CD4-positive, alpha-beta T cell treated with Interleukin-12 subunit alpha and Interleukin-12 subunit beta, for 1 hour (primary cell): ENCODE measurements at places on chromosomes 16 and 17.
A peak's percentile ranks its signal among the peaks of the same experiment; 100 is the strongest.

- no peak for DNase-seq
Observed at GRCh38 chr16:55379876-55380390, 55.9 kb downstream of the IRX6 start.

DNA sequence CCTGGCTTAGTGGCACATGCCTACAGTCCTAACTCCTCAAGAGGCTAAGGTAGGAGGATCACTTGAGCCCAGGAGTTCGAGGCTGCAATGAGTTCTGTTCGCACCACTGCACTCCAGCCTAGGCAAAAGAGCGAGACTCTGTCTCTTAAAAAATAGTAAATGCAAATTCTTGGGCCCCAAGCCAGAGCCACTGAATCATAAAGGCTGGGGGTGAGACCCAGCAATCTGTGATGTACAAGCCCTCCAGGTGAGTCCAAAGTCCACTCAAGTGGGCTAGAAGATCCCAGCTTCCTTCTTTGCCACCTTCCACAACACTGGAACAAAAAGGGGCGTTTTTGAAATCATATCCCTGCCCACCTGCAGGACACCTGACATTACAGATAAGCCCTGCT is 16.9 kb downstream of the TRIM25 start:
- DNase-seq, result no peak

DNA sequence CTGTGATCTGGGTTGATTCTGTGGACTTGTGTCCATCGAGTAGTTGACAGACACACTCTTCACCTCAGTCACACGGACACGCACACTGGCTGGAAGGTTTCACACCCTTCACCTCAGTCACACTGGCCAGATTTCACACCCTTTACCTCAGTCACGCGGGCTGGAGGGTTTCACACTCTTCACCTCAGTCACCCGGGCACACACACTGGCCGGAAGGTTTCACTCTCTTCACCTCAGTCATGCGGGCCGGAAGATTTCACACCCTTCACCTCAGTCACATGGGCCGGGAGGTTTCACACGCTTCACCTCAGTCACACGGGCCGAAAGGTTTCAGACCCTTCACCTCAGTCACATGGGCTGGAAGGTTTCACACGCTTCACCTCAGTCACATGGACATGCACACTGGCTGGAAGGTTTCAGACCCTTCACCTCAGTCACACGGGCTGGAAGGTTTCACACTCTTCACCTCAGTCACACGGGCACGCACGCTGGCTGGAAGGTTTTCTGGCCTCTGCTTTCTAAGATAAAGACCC is 96.2 kb downstream of the PGS1 start:
- DNase-seq, result peak; percentile 39

DNA sequence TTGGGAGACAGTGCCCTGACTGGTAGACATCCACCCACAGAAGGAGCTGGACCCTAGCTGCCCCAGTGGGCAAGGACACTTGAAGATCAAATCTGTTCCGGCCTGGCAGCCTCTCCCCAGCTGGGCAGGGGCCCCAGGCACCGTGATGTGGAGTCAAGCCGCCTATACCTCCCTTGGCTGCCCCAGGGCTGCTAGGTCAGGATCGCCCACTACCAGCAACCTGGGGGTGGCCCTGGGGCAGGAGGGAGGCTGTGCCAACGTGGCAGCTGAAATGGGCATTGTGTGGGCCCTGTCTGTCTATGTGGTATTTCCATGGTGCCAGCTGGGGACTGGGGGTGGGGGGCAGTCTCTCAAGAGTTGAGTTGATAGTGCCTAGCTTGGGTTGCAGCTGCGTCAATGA is 941 bp downstream of the PDK2 start:
- no peak for DNase-seq

DNA sequence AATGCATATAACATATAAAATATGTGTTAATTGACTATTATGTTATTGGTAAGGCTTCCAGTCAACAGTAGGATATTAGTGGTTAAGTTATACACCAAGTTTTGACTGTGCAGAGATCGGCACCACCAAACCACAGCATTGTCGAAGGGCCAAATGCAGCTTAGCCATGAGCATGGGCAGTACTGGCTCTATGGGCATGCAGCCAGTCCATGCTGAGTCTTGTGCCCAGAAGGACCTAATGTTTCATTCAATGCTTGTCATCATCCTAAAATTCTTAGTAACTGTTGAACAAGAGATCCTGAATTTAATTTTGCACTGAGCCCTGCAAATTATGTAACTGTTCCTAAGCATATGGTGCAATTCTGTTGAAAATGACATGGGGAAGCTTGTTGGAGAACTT is 233.4 kb upstream of the HS3ST3A1 start:
- DNase-seq, result no peak

GRCh38 chr17:70205401-70205800 is 36.1 kb downstream of the KCNJ2 start:
- DNase-seq, result peak; percentile 3

DNA sequence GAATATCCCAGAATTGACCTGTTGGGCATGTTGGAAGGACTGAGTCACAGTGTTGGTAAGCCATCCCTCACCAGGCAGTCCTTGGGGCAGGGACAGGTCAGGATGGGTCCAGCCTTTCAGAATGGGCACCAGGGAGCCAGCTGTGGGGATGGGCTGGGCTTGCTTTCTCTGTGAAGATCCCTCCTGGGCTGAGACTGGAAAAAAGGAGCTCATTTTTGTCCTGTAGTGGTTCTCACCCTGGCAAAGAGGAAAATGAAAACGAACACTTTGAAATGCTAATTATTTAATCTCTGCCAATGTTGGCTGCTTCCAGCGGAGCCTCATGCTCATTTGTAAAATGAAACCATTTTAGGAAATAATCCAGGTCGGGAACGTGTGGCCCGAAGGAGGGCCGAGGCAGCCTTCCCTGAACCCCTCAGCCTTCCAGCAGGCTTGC is 237.5 kb upstream of the SALL1 start:
- DNase-seq, result no peak

DNA sequence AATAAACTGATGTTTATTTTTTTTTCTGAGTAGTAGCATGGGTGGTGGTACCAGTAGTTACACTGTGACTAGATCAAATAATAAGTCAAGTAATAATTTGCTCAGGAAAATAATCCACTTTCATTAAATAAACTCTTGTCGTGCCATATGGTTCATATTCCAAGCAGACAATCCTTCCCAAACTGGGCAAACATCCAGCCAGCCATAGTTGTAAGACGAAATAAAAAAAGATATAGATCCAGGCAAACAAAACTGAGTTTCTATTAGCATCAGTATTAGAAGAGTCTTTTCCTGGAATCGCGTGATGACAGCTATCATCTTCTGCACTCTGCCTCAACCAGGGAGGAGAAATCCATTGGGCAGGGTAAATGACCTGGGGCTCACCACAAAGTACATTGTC is 508.4 kb upstream of the GOT2 start:
- no peak for DNase-seq

DNA sequence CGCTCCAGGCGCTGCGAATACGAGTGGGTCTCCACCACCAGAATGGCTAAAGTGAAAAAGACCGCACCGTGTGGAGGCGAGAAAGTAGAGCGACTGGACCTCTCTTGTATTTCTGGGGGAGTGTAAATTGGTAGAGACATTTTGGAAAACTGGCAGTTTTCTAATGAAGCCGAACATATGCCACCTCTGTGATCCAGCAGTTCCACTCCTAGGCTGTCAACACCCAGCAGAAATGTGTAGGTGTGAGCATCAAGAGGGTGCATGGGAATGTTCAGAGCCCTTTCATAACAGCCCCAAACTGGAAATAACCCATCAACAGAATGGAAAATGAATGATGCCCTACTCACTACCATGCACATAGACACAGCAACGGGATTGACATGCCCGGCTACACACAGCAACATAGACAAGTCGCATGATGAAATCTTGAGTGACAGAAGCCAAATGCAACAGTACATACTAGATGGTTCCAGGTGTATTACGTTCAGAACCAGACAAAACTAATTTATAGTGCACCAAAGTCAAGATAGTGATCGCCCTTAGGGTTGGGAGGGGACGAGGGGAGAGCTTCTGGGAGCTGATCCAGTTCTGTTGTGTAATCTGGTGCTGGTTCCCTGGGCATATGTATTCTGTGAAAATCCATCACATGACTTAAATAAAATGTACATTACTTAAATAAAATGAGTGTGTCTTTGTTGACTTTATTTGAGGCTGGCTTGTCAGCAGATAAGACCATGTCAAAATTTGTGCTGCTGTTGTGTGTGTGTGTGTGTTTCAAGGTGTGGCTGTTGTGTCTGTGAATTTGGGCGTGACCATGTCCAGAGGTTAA is 877 bp upstream of the BCL7C start:
- DNase-seq, result no peak

- no peak for DNase-seq
Observed at GRCh38 chr16:10767127-10767526, 23.5 kb downstream of the NUBP1 start.

DNA sequence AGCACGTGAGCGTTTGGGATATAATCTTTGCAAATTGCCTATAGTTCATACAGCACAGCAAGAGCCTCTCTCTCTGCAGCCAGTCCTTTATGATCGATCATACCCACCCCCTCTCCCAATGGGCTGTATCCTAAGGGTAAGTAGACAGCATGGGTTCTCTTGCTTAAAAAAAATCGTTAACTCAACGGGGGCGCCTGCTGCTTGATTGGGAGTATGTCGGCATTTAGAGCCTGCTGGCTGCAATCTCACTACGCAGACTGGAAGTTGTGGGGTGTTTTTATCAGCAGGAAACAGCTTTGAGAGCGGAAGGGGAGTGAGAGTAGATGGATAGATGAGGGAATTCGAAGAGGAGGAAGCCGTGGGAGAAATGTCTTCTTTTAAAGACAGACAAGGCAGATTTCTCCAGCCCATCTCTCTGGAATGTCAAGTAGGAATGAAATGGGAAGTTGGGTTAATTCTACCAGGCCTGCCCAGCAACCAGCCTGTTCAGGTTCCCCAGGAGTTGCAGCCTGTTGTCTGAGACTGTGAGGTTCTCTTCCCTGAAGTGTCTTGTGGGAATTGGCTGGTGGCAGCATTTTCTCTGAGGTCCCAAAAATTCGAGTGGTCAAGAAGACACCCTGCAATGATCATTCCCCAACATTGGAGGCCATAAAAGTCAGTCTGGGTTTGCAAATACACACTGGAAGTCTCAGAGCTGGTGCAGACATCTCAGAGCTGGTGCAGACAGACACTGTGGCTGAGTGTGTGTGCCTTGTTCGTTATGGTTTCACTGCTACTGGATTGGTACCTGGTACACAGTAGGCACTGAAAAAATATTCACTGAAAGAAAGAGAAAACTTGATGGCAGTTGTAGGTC is 65.6 kb downstream of the PRKCB start:
- DNase-seq, result no peak

GRCh38 chr16:83681381-83681956 is 126.3 kb upstream of the HSBP1 start:
- DNase-seq, result no peak

- no peak for DNase-seq
Observed at GRCh38 chr16:85879975-85880831, 18.8 kb upstream of the IRF8 start.

DNA sequence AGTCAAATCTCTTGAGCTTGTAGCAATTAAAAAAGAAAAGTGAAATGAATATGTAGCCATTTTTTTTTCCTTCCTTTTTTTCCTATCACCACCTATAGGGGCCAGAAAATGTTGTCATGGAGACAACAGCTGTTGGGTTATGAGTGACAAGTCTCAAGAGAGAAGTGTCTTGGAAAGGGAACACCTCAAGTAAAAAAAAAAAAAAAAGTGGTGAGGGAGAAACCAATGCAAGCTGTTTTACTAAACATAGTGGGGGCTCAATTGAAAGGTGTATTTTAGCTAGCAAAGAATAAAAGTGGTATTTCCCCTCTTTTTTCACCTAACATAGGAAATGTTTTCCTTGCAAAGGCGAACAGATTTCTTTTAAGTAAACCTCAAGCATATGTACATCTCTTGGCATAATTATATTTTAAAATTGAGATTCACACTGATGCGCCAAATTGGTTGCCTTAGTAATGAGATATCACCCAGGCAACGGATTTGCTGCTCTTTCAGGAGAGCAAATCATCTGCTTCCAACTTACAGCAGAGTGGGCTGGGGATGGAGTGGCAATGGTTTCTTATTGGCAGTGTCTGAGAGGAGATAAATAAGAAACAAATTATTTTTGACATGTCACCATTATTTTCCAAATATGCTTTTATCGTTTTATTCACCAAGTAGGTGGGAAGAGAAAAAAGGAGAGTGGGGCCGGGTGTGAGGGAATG is 183.6 kb downstream of the MYO1D start:
- no peak for DNase-seq

- no peak for DNase-seq
Observed at GRCh38 chr17:40313668-40314583, 4.9 kb downstream of the RARA start.
